Neural crest cell (in vitro differentiated cells): ENCODE measurements at places on chromosomes 16 and 17.

DNA sequence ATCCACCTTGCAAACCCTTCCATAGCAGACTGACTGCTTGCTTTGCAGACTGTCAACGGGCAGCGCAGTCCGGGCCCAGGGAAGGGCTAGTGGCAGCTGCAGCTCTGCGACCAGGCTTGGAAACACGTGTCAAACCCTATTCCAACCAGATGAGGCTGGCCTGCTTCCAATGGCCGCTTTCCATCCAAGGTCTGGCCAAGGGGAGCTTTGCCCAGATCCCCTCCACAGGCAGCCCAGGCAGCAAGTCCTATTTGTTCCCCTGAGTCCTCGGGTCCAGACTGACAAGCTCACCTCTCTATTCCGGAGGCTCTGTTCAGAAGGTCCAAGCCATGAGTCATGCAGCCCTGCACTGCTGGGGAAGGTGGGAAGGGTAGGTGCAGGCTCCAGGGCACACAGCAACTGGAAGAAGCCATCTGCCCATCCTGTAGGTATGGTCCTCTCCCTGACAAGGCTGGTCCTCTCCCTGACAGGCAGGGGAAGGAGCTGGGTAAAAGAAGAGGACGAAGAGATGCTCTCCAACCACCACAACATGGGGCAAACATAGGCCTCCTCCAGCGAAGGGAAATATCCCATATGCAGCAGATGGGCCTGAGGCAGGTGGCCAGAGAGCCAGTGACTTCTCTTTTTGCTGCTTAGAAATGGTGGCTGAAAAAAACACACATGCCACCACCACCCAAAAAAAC is 22.6 kb upstream of the AXIN2 start:
- H3K27me3 ChIP-seq, result no peaks in the 10 kb centered on the region
- DNase-seq, result no peak
- no peaks in the 10 kb centered on the region for H3K36me3 ChIP-seq
- no peak overlapping the region for H3K4me3 ChIP-seq
- peaks cover 12% of the 10 kb centered on the region for H3K4me1 ChIP-seq
- no peak overlapping the region for H3K27ac ChIP-seq

DNA sequence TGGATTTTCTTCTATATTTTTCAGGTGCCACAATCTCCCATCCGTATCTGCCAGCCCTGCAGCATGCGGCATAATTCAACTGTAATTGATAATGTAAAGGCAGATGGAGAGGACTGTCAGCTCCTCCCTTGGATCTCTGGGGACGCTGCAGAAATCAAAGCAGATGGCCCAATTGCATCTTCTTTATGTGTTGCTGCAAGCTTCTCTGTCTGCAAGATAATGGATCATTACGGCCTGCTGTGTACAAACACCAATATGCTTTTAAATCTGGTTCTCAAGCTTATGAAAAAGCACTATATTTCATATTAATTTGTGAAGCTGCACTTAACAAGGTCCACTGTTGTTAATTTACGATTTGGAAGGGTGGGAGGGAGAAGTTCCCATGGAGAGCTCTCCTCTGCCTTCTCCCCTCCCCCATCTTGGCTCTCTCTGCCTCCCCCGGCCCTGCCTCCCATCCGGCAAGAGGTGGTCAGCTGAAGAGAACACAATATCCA is 607.5 kb downstream of the TOX3 start:
- H3K36me3 ChIP-seq, result no peaks in the 10 kb centered on the region
- H3K27me3 ChIP-seq, result no peaks in the 10 kb centered on the region
- H3K4me1 ChIP-seq, result peaks cover 14% of the 10 kb centered on the region
- no peak overlapping the region for H3K27ac ChIP-seq

- H3K4me1 ChIP-seq, result peaks cover 11% of the 10 kb centered on the region
- no peak overlapping the region for H3K4me3 ChIP-seq
- no peak overlapping the region for H3K27ac ChIP-seq
- no peak for DNase-seq
These were observed 112.0 kb upstream of the SMURF2 start for GRCh38 chr17:64773836-64774761.

DNA sequence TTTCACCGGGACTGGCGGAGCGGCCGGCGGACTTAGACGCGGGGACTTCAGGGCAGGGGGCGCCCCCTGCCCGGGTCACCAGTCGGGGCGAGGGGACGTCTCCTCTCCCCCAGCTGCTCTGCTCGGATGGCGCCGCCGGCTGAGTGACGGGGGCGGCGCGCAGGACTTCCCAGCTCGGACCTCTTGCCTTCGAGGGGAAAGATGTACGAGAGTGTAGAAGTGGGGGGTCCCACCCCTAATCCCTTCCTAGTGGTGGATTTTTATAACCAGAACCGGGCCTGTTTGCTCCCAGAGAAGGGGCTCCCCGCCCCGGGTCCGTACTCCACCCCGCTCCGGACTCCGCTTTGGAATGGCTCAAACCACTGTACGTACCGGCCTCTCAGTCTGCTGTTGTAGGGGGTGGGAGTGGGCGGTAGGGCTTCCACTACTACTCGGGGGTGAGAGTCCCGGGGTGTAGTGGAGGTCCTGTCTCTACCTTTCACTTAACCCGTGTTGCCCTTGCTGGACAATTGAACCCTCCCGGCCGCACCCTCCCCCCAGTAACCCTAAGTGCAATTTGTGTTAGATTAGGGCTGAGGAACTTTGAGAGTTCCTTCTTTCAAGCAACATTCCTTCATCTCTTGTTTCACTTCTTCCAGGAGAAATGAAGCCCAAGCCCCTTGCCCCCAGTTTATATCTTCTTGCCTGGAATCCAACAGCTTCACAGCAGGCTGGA is 21.9 kb downstream of the GJD3 start:
- peaks cover 69% of the 10 kb centered on the region for H3K4me1 ChIP-seq
- H3K27ac ChIP-seq, result peak overlapping the region; percentile 14
- no peak for DNase-seq
- H3K4me3 ChIP-seq, result peak overlapping the region; percentile 92
- H3K36me3 ChIP-seq, result no peaks in the 10 kb centered on the region
- H3K27me3 ChIP-seq, result peaks cover 19% of the 10 kb centered on the region
